Activated CD4-positive, CD25-positive, alpha-beta regulatory T cell treated with anti-CD3 and anti-CD28 coated beads, Interleukin-2, amount 50 U/mL, for 72 hours (primary cell): ENCODE measurements at places on chromosomes 5 and 9.

- no peak for DNase-seq
Measured at GRCh38 chr5:16609412-16609811, 7.4 kb downstream of the RETREG1 start.

GRCh38 chr9:124033967-124034366 lies 22.4 kb downstream of the LHX2 start:
- no peak for DNase-seq

DNA sequence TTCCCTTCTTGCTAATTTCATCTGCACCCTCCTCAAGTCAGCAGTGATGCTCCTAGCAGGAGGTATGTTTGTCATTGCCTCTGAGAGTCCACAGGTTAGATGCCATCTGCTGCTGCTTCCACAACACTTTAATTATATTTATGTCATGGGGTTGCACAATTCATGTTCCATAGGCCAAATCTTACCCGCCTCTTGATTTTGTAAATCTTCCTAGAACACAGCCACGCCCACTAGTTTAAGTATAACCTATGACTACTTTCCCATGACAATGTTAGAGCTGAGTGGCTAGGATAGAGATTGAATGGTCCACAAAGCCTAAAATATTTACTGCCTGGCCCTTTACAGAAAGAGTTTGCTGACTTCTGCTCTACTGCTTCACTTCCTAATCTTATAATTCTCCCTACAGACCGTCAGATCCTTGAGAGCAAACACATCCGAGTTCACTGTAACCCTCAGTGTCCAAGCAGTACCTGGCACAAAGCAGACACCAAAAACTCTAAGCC lies 21.1 kb downstream of the LIFR start:
- no peak for DNase-seq

DNA sequence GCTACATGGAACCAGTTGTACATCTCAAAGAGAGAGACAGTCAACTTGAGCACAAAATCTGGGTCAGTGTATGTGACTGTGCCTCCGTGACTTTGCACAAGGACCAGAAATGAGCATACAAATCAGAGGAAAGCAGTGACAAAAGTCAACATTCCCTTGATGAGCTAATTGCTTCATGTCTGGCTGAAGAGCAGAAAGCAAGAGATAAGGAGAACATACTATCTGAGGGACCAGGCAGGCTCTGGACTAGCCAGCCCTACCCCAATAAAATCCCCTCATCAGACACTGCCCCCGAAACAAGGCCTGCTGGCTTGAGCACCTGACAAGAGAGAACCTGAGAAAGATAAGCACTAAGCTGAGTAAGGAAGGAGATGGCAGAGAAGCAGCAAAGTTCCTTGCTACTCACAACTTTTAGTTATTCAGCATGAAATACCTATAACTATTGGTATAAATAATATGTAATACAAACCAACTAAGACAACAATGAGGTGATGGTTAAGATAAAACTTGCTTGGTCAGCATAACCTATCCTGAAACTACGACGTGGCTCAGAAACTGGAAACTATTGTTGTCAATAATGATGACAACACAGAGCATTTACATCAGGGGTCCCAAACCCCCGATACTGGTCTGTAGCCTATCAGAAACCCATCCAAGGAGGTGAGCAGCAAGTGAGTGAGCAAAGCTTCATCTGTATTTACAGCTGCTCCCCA lies 9.5 kb downstream of the SIL1 start:
- DNase-seq = no peak

DNA sequence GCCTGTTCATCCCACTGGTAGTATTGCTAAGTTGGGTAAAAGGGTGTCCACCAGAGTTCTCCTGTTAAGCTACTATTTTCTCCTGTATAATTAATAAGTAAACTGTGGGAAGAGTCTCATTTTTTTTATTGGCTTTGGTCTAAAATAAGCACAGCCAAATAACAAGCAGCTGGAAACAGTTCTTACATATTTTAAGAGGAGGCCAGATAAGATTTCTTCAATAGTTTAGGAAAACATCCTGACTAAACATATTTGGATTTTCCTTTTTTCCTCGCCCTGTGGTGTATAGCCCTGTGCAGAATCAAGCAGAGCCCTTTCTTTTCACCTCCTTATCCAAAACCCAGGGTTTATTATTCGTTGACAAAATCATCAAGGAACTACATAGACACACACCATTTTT lies 122.2 kb upstream of the ZNF608 start:
- no peak for DNase-seq

GRCh38 chr9:126347093-126347492 lies 20.5 kb downstream of the MVB12B start:
- no peak for DNase-seq

- DNase-seq = no peak
Measured at GRCh38 chr9:137375321-137376058, 47.5 kb downstream of the EXD3 start.

DNA sequence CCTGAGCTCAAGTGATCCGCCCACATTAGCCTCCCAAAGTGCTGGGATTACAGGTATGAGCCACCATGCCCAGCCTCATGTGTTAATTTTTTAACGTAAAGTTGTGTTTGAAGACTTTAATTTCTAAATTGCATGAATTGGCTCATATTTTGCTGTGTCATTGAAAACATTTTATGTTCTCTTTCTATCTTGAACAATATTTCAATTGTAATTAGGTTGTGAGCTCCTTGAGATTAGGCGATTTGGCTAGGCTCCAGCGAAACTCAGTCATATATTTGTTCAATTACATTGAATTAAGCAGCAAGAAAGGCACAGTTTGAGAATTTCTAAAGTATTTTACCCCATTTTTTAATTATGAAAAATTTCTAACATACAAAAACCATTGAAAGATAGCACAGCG lies 34.0 kb downstream of the GAPVD1 start:
- DNase-seq = no peak

DNA sequence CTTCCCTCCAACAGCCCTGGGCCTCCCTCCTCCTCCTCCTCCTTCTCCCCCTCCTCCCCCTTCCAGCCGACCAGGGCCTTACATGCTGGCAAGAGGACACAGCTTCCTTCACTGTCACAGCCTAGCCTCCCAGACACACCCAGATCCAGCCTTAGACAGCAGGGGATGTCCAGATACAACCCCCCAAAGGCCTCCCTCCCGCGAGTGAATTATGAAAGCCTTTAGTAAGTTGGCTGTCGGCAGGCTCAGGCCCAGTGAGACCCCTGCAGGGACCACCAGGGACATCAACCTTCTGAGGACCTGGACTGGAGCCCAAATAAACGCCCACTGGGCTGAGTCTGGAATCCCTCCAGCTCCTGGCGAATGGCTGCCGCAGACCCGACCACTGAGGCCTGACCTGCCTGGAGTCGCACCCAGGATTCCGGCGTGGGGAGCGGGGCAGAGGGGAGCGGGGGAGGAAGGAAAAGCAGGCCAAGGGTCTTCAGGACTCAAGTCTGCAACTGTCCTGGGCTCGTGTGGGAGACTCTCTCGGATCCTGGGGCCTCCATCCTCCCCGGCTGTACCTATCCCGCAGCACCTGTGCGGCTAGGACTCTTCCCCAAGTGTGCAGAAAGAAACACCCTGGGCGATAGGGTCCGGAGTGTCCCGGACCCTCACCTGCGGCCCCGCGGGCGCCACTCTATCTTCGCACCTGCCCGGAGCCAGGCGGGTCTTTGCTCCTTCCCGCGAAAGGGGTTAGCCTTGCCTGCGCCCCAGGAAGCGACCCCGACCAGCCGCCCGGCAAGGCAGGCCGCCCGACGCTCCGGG lies 705 bp downstream of the SEPTIN8 start:
- no peak for DNase-seq

GRCh38 chr5:14630671-14631070 lies 33.8 kb upstream of the OTULIN start:
- no peak for DNase-seq
